IMR-90 (cell line): ENCODE measurements at places on chromosomes 6 and 20.

DNA sequence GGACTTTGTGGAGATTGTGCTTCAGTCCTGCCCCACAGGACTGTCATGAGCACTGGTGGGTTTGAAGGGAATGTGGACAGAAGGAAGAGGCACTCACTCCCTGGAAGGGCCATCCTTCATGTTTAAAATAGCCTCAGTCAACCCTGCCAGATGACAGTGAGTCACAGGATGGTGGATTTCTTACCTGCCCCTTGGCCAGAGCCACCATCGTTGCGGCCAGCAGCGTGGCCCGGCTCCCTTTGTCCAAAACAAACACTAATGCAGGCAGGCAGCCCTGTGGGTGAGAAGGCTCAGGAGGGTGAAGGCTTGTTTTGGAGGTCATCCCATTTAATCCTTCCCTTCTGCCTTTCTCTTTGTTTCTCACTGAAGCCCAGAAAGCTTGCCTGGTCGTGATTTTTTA lies 422.7 kb downstream of the CD83 start:
- peak; percentile 40 for DNase-seq

GRCh38 chr6:166244353-166245045 lies 63.7 kb downstream of the PRR18 start:
- no peak for DNase-seq

DNA sequence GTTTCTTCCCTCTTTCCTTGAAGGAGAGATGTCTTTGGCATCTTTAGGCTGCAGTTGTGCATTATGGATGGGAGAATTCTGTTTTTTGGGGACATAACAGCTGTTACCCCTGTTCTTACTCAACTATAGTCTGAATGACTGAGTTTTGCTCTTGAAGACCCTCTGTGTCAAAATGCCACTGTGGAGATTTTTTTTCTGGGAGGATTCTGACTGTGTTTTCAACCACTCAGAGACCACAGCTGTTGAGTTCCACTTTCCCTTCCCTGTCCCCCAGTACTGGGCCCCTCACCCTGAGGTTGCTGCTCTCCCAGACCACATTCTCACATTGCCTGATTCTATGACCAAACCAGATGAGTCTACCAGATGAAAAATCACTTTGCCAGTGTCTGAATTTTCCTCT lies 48.1 kb downstream of the NKX2-2 start:
- DNase-seq: no peak

DNA sequence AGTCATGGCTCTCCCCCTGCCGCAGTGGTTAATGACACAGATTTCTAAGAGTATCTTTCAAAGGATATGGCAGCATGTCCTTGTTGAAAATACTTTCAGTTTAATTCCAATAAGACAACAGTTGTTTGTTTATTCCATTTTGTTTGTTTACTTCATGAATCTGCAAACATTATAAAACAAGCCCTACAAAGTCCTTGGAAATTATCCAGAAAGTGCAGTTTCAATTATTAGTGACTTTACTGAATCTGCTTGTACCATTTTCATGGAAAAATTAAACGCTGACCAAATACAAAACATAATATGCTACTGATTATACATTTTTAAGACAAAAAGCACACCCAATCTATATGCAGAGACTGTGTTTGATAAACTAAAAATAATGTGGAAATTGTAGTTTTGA lies 3.3 kb downstream of the HEY2 start:
- no peak for DNase-seq

DNA sequence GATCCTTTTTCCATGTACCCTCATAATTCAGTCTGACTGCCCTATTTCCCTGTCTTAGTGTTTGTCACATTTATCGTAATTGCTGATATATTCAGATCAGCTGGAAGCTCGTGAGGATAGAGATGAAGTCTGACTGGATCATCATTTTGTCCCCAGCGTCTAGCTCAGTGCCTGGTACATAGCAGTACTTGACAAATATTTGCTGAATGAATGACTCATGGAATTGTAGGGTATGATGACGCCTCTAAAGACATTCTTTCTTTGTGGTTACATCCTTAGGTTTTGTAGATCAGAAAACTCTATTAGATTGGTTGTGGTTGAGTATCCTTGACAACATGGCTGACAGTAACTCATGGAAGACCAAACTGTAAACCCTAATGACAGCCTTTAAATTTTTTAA lies 68.9 kb downstream of the MTHFD1L start:
- DNase-seq: peak; percentile 93

DNA sequence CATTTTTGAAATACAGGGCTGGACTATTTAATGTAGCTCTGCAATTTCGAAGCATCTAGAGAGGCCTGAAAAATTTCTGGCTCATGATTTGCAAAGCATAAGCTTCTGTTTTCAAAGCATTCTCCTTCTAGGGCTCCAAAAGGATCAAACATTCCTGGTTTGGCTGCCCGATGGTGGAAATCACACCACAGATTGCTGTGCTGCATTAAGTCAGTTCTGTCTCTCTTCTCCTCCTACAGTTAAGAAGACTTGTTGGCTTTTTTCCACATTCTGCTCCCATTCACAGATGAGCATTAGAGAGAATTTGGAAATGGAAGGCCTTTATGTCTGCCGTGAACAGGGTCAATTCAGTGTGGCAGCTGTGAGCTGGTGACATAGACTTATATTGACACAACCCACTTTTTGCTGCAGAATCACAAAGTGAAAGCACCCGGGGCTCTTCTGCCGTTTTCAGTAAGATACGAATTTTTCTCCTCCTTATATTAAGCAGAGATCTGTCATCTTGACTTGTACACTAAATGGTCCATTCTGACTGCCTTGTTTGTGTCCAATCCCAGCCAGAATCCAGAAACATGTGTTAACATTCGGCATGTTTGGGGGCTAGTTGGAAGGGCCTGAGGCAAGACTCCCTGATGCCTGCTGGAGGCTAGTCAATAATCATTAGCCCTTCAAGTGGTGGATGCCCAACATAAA lies 330.8 kb upstream of the DEFB112 start:
- DNase-seq: no peak

GRCh38 chr6:43708860-43709653 lies 21.5 kb upstream of the MRPS18A start:
- DNase-seq: peak; percentile 82

DNA sequence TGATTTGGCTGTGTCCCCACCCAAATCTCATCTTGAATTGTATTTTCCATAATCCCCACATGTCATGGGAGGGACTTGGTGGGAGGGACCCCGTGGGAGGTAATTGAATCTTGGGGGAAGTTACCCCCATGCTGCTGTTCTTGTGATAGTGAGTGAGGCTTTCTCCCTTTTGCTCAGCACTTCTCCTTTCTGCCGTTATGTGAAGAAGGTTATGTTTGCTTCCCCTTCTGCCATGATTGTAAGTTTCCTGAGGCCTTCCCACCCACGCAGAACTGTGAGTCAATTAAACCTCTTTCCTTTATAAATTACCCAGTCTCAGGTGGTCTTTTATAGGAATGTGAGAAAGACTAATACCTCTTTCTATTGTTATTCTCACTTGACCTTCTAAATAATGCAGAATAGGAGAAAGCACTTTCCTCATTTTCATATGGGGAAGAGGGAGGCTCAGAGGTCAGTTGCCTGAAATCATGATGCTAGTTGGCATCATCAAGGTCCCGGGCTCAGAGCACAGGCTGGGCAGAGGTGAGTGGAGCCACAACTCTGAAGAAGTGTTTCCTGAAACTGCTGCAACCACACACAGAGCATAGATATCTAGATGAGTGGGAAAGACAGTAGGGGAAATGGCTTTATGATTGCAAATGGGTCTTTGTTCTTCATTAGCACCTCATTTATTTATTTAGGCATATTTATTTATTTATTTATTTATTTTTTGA lies 191.0 kb downstream of the QKI start:
- no peak for DNase-seq

- DNase-seq: no peak
These were observed 1.7 kb downstream of the FAXC start for GRCh38 chr6:99347804-99348203.

DNA sequence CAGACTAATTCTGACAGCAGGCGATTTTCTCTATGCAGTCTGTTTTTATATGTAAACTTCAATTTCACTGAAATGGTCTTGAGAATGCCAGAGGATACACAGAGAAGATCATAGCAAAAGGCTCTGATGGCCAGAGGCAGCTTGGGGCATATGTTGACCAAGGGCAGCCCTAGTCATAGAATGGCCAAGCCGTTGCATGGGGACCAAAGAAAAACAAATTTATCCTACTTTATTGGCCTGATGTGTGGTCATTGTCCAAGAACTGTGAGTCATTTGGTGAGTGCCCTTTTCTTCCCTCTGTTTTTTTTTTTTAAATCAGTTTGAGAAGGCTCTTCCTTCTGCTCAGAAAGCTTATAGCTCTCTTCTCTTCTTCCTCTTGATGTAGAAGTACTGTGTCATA lies 5.8 kb downstream of the HDGFL1 start:
- DNase-seq: peak; percentile 53

- peak; percentile 74 for DNase-seq
These were observed 27.8 kb downstream of the RNF8 start for GRCh38 chr6:37381579-37381978.

- DNase-seq: no peak
These were observed 844 bp downstream of the WFDC2 start for GRCh38 chr20:45470262-45470931.

GRCh38 chr6:101777646-101778045 lies 384.1 kb downstream of the GRIK2 start:
- DNase-seq: no peak

DNA sequence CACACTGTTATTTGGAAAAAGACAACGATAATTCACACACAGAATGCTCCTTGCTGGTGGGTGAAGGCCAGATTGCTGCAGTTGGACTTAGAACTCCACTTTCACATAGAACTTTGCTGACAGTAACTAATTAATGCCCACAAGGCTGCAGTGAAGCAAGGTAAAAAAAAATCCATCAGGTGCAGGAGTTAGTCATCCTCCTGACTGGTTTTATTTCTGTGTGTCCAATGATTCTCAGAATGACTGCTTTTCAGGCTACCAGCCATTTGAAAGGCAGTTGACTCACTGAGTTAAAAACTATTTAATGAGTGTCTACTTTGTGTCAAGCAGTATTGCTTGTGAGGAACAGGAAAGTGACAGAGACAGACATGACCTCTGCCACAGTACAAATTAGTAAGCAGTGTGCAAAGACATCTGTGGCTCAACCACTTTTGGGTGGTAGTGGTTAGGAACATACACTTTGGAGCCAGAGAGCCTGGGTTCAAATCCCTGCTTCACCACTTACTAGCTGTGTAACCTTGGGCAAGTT lies 41.9 kb downstream of the ELOVL5 start:
- peak; percentile 49 for DNase-seq

- no peak for DNase-seq
These were observed 193.2 kb upstream of the SALL4 start for GRCh38 chr20:51995551-51995951.

DNA sequence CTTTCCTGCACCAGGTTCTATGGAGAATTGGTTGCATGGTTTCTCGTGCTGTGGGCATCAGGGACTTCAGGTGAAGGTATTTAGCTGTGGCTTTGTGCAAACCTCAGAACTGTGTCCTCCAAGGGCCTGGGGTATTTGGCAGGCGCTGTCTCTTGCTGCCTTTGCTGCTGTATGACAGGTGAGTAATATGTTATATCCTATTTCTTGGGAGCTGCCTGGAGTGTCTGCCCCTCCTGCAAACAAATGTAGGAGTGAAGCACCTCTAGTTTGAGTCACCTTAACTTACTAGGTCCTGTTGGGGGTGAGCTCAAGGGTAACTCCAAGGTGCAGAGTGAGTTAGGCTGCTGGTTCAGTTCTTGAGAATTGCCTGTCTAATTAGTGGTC lies 177.7 kb upstream of the RNF24 start:
- no peak for DNase-seq

- DNase-seq: peak; percentile 78
These were observed 292.9 kb upstream of the ZFP64 start for GRCh38 chr20:52484438-52484837.

DNA sequence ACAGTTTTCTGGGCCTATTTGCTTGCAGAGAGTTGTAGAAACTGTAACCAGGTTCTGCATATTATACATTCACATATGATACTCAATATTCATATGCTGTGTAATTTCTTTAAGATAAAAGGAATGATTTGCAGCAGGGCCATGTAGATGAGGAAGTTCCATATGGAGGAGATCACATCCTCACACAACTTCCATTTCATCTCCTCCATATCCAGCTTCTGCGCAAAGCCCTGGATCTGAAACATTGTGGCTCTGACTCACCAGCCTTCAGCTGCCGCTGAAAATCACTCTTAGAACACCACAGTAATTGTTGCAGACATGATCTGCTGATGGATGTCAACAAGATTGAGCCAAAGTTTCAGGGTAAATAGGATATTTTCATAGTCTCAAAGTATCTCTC lies 57.7 kb downstream of the PXDC1 start:
- DNase-seq: no peak

DNA sequence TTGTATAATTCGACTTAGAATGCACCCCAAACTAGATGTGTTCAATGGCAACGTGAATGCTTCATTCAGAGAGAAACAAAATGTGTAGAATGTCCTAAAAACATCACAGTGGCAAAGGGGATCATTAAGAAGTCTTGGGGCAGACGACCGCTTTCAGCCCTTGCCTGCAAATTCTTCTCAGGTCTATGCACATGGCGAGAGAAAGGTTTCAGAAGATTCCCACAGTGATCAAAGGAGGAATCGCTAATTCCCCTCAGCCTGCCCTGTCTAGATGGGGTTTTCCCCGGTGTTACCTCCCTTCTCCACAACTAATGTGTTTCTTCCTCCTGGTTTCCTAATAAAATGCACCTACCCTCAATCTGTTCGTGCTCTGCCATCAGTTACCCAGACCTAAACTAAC lies 13.3 kb upstream of the NHSL1 start:
- DNase-seq: no peak

- peak; percentile 0 for DNase-seq
These were observed 65.5 kb upstream of the AFDN start for GRCh38 chr6:167760979-167761793.

GRCh38 chr6:165686596-165687365 lies 23.7 kb upstream of the PDE10A start:
- no peak for DNase-seq

DNA sequence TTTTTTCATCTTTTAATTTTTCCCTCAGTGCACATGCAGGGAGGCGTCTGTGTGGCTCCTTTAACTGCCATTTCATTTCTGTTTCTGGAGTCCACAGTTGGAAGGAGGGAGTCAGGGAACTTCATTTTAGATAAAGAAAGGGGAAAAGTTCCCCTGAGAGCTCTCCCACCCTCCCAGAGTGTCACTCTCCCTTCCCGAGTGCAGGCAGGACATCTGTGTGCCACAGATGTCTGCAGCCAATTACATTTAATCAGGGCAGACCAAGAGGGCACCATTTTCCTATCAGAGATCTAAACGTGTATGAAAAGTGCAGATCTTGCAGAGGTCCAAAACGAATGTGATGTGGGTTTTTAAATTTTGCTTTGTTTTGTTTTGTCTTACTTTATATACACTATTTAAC lies 96.6 kb downstream of the PXDC1 start:
- no peak for DNase-seq
